ENCODE measurements at places on chromosomes 4 and X.

DNA sequence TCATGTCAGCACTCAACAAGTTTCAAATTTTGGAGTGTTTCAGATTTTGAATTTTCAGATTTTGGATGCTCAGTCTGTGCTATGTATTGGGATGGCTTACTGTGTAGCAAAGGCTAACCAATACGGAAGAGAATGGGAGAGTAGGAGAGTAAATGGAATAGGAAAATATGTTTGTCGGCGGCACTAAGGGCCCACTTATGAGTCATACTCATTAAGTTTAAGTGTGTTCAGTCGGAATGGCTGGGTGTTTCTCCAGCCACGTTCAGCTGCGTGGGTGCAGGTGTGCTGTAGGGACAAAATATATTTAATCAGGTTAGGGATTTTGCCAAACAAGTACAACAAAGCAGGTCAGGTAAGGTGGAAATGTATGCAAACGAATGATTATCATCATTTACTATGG, 13.6 kb downstream of the FTHL17 start:
- DNase-seq: no peak

GRCh38 chr4:19539201-19539600, 712.5 kb upstream of the SLIT2 start:
- no peak for DNase-seq

GRCh38 chr4:92198711-92199110, 105.1 kb upstream of the GRID2 start:
- DNase-seq: no peak

DNA sequence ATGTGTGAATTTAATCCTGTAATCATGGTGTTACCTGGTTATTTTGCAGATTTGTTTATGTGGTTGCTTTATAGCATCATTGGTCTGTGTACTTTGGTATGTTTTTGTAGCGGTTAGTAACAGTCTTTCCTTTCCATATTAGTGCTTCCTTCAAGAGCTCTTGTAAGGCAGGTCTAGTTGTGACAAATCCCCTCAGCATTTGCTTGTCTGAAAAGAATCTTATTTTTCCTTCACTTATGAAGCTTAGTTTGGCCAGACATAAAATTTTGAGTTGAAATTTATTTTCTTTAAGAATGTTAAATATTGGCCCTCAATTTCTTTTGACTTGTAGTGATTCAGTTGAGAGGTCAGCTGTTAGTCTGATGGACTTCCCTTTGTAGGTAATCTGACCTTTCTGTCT, 1096.1 kb upstream of the SLIT2 start:
- no peak for DNase-seq

- DNase-seq: no peak
Observed at GRCh38 chrX:75873993-75874392, 88.9 kb upstream of the MAGEE2 start.
